ENCODE measurements at places on chromosomes 12 and 14.

DNA sequence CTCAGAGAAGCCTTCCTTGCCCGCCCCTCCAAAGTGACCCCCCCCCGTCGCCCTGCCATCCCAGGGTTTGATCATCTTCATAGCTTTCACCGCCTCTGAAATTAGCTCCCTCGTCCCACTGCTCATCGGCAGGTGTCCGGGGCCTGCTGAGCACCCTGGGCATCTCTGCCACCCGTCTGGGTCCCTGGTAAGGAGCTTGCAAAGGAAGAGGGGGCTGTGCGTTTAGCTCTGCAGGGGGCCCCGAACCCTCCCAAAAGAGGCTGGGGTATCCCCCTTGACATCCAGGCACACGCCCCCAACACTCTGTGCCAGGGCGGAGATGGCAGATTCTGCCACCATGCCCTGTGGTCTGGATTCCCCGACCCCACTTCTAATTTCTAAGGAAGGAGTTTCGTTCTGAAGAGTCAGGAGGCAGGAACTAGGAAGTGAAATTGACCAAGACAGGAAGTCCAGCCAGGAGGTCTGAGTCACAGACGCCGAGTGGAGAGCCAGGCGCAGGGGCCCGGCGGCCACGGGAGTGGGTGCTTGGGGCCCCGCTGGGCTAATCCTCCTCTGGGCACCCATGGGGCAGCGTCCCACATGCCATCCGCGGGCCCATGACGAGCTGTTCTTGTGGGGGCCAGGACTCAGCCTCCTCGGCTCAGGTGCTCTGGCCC, 95.7 kb downstream of the RFLNA start:
- no peak for DNase-seq

DNA sequence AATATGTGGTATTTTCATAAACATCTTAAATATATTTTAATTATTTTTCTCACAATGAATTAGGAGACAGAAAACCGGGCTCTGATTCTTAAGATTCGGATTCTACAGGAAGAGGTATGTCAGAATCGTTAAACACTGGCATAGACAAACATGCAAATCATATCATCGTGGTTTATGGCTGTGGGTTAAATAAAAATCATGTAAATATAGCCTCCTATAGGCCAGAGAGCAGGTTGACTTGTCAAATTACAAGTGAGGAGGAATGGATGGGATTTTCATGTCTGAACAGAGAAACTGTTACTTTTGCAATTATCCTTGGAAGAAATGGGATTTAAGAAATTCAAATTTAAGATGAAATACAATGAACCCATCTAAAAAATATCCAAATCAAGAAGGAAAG, 74.9 kb upstream of the BCAT1 start:
- no peak for DNase-seq

- no peak for DNase-seq
These were observed 66.5 kb downstream of the PLEKHG7 start for GRCh38 chr12:92769124-92769901.

- no peak for DNase-seq
These were observed 6.6 kb downstream of the IKBIP start for GRCh38 chr12:98638009-98638408.

DNA sequence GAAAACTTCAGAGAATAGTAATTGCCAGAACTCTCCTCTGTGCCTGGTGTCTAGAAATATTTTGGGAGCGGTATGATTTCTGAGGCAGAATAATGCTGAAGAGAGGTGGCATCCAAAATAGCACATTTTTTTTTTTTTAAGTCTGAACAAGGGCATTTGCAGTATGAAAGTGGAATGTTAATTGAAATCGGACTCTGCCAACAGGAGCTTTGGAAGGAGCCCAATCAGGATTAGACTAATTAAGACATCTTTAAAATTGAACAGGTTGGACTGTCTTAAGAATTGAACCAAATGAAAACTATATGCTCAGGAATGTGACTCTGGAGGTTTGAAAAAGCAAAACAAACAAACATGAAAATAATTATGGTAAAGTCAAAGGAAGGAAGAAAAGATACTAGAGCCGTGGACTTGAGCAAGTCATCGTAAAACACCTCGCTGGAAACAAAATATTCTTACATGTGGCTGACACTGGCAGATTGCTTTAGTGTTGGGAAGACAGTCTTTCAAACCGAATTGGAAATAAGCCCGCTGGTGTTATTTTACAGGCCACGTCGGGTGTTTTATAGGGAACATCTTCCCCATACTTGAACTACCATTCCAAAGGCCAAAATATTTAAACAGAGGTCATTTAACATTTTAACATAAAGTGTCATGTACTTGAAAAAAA, 436.3 kb downstream of the VRK1 start:
- DNase-seq, result no peak

DNA sequence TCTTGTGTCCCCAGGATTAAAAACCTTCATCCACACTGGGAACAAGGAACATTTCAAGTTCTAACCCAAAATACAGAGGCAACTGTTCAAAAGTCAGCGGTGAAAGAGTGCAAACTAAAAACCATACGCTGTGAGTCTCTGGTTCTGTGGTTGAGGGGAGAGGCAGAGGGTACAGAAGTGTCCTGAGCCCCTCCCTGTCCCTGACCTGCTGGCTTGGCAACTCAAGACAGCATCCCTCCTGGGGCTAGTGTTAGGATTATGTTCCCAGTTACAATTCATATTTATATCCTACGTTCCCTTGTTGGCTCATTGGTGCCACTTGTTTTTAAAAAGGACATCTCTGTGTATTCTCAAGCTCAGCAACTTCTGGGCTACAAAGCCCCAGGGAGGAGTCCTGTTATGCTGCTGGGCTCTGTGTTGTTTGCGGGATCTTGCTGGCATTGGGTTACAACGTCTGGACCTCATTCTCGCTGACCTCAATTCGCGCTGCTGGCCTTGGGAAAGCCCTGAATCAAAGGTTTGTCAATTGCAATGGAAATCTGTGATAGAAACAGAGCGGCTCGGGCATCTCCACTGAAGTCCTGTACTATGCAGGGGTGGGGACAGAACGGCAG, 420.8 kb downstream of the FUT8 start:
- DNase-seq, result no peak

DNA sequence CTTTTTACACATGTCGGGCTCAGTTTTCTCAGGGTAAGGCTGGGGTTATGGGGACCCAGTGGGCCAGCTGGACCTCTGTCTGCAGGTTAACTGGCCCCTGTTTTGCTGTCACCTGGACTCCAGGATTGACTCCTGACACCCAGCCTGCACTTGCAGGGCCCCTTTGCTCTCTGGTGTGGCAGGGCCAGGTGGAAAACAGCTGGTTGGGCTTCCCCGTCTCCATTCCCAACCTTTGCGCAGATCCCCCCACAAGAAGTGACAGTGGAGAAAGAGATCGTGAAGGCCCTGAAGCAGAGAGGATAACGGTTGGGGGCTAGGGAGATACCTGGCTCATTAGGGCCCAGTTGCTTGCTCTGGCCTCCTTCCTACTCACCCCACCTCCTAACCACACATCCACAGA, 1.5 kb upstream of the PPP1R1A start:
- no peak for DNase-seq

DNA sequence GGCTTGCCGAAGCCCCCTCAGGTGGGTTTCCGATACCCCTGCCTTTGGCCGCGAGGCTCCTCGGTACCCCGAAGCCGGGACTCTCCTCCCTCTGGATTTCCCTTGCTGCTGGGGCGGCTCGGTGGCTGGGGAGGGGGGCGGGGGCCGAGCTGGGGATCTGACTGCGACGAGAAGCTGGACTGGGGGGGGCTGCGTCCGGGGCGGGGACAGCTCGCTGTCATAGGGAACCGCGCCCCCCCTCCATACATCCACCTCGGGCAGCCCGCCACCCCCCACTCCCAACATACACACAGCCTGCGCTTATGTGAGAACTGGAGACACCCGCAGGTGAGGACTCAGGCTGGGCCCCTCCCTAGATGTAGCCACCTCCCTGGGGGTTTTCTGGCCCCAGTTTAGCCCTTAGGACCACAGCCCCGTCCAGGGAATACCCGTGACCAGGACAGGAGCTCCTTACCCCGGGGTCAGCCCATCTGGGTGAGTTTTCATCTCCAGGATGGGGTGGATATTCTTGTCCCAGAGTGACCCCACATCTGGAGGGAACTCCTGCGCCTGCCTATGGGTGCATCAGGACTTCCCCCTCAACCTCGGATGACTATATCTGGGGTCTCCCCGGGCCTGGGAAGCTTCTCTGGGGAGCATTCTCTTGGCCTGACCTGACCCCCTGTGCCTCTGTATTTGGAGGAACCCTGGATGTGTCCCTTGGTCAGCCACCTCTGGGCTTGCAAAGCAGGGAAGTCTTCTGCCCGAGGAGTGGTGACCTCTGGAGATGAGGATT, 687 bp downstream of the ASIC1 start:
- peak; percentile 80 for DNase-seq

DNA sequence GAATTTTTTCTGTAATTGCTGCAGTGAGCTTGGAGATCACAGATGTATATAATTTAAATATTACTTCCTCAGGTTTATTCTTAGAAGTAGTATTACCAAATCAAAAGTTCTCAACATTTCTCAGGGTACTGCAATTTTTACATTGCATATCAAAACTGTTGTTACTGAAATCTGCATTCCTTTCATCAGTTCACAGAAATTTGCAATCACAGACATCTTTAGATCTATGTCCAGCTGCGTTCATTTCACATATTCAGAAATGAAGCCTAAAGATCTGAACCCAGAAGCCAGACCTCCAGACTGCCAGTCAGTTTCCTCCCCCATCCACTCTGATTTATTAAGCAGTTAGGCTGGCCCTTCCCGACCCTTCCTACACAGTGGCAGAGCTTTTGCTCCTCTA, 18.2 kb upstream of the IFT81 start:
- DNase-seq, result no peak

DNA sequence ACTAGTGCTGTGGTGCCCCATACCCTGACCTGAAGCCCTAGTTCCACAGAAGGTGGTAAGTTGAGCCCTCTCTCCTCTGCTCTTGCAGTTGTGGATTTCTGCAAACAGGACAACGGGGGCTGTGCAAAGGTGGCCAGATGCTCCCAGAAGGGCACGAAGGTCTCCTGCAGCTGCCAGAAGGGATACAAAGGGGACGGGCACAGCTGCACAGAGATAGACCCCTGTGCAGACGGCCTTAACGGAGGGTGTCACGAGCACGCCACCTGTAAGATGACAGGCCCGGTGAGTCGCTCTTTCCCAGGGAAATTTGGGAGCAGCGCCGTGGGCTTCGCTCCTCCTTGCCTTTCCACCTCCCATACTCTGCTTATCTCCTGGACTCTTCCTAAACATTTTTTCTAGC, 92.2 kb downstream of the NT5DC3 start:
- DNase-seq, result no peak

DNA sequence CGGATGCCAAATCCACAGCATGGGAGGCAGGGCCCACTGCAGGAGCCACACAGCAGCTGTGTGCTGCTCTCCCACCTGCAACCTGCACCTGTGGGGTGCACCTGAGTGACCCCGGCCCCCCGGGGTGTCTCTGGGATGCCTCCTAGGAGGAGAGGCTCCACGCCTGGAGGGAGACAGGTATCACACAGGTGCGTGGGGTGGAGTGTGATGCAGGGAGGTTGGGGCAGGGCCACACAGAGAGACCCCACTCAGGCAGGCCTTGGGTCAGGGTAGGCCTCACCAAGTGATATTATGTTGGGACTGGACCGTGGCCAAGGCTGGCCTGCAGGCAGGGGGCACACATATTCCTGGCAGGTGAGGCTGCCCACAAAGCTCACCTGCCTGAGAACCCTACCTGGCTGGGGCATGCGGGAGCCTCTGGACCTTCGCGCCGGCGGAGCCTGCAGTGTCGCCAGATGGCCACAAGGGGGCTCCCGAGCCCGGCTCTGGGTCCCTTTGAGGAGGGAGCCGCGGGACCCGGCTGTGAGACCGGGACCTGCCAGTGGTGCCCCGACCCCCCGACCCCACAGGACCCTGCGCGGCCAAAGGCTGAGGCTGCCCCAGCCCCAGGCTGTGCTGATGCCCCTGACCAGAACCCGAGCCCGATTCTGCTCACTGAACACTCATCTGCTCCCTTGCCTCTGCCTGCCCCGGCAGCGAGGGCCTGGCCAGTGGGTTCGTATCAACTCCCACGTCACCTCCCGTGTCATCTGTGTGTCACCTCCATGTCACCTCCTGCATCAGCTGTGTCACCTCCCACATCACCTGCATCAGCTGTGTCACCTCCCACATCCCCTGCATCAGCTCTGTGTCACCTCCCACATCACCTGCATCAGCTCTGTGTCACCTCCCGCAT, 11.4 kb downstream of the TMEM121 start:
- DNase-seq, result peak; percentile 91

GRCh38 chr12:857611-858010, 91.9 kb downstream of the RAD52 start:
- peak; percentile 86 for DNase-seq

GRCh38 chr14:105045710-105046326, 19.4 kb downstream of the GPR132 start:
- DNase-seq, result peak; percentile 98

DNA sequence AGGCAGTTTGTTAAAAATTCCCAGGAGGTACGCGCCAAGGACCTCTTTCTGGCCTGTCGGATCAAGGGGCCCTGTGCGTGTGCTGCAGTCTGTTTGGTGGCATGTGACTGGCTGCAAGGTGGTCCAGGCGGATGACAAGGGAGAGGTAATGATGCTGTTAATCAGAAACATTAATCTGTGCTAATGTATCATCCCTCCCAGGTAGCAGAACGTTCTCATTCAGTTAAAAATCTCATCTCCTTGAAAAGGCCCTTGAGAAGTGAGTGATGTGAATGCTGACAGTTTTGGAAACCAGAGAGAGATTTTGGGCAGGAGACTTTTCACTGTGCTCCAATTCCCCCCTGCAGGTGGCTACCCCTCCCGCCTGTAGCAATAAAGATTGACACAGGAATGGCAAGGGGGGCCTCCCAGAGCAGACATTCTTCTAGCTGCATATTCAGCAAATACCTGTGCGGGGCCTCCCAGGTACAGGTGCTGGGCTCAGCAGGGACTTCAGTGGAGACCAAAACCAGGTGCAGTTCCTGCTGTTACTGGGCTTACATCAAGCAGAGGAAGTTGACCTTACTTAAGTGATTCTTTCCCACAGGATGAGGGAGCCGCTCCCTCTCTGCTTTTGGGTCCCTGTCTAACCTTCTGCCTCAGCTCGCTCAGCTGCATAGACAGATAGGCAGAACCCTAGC, 364.8 kb downstream of the CACNA1C start:
- DNase-seq, result no peak

DNA sequence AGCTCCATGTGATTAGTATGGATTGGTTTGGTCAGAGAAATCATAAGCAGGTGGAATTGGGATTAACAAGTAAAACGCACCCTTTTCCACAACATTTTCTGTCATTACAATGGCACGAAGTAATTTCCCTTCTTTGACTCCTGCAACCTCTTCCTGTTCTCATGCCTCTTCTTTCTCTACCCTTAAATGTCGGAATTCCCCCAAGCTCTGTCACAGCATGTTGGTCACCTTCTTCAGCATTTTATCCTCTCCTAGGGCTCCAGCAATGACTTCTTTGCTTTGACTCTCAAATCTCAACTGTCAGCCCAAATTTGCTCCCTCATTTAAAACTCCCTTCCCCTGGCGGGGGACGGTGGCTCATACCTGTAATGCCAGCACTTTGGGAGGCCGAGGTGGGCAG, 5.3 kb upstream of the GRIP1 start:
- no peak for DNase-seq

DNA sequence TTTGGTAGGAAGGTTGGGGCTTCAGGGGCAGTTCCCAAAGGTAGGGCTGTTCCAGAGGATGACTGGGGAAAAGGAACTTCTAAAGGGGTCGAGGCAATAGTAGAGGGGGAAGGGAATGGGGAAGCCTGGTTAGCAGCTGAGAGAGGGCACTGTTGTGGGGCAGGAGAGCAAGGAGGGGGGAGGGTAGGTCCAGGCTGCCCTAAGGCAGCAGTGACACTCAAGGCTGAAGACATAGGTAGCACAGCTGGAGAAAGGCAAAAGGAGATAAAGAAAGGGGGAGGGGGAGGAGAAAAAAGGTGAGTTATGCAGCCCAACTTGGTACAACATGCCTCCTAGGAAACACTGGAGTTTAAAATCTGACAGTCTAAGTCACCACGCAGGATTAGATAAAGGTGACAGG, 3.9 kb downstream of the NACA start:
- DNase-seq, result no peak

Measured in posterior vena cava (tissue), 2 donors.